Activated B cell treated with CpG ODN at 0.5 μM for 24 hours (primary cell): ENCODE measurements at places on chromosomes 12 and 14. TPM values are rescaled to one million over a fixed set of nuclear protein-coding genes. Genes with fewer than 3 reads are reported as not detected.
A peak's percentile ranks its signal among the peaks of the same experiment; 100 is the strongest.

GRCh38 chr12:93580682-93581081 lies 8.2 kb downstream of the SOCS2 start:
- H3K4me3 ChIP-seq = no peak overlapping the region
- no peak for DNase-seq
- peaks cover 46% of the 10 kb centered on the region for H3K27me3 ChIP-seq
- H3K36me3 ChIP-seq = no peaks in the 10 kb centered on the region
- H3K27ac ChIP-seq = no peak overlapping the region

GRCh38 chr14:77003960-77004710 lies 24.4 kb downstream of the IRF2BPL start:
- peaks cover 19% of the 10 kb centered on the region for H3K4me1 ChIP-seq
- no peak overlapping the region for H3K27ac ChIP-seq
- H3K27me3 ChIP-seq = no peaks in the 10 kb centered on the region
- no peak for DNase-seq

DNA sequence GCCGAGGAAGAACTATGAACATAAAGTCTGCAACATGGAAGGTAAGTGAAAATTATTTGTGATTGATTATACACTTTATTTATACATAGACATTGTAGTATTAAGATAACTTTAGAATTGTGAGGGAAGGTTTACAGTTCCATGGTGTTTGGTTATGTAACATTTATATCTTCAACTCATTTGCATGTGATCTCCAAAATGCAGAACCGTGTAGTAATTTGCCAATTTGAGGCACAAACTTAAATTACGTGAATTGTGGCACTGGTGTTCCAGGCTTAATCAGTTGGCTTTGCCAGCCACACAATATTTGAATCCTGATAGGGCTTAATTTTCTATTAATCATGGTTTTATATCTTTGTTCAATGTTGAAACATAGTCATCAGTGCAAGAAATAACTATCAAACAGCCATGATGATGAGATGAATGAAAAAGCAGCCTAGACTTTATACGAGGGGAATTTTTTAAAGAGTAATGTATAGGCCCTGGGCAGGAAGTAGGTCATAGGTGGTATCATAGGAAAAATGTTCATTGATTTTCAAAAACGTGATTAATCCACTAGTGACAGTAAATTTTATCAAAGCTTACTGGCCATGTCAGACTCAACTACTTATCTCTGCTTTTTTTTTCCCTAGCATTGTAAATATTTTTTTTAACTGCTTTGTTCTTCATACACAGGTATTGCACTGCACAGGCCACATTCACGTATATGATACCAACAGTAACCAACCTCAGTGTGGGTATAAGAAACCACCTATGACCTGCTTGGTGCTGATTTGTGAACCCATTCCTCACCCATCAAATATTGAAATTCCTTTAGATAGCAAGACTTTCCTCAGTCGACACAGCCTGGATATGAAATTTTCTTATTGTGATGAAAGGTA lies 31.7 kb downstream of the HIF1A start:
- H3K36me3 ChIP-seq = peaks cover 89% of the 10 kb centered on the region
- H3K4me1 ChIP-seq = peaks cover 65% of the 10 kb centered on the region
- H3K27me3 ChIP-seq = no peaks in the 10 kb centered on the region
- peak overlapping the region; percentile 73 for H3K27ac ChIP-seq

The TCL1B gene
- total RNA-seq = 1.1 and 1.2 TPM in 2 replicates

The FAIM2 gene
- not detected in 2 replicates for total RNA-seq
